Stimulated activated CD4-positive, alpha-beta T cell treated with anti-CD3 and anti-CD28 coated beads, Interleukin-1b, Interleukin-23, amount 100 ng/mL, for 1 hour (primary cell): ENCODE measurements at places on chromosomes 7 and 10.

- no peak for DNase-seq
Observed at GRCh38 chr10:9766762-9767161, 1250.9 kb upstream of the CELF2 start.

- no peak for DNase-seq
Observed at GRCh38 chr10:91745090-91745831, 53.0 kb upstream of the TNKS2 start.

DNA sequence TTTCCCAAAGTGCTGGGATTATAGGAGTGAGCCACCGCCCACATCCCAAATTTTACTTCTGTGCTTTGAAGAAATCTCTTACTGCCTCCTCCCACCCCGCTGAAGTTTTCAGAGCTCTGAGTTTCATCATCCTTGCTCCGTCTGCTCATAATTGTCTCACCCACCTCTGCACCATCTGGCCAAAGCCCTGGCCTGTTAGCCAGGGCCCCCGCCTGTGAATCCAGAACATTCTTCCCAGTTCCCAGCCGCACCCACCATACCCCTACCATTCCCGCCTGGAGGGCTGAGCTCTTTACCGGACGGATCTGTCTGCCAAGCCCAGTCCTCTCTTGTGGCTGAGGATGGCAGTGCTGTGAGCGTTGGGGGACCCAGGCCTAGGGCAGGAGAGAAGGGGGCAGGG is 14.5 kb downstream of the SSC4D start:
- no peak for DNase-seq

DNA sequence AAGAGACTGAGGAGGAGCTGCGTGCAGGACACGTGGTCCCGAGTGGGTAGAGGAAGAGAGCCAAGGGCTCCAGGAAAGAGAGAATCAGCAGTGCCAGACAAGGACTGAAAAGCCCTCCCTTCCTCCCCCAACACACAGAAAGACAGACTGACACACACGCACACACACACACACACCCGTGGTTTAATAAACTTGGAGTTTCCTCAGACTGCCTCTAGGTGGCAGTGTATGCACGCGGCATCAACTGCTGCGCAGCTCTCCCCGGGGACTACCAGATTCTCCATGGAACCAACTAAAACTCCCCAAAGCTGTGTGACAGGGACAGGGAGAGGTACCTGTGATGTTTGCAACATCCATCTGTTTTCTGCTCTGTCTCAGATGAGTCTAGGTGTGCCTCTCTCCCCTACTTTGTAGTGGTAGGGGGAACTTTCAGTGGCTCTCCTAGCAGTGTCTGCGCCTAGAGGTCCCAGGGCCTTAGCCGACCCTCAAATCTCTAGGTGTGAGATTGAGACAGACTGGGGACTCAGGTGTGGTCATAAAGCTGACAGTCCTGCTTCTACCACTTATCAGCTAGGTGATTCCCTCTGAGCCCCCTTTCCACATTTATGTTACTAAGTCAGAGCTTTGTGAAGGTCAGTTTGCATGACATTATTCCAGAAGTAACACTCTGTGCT is 9.3 kb upstream of the TSPAN14 start:
- DNase-seq, result peak; percentile 56

DNA sequence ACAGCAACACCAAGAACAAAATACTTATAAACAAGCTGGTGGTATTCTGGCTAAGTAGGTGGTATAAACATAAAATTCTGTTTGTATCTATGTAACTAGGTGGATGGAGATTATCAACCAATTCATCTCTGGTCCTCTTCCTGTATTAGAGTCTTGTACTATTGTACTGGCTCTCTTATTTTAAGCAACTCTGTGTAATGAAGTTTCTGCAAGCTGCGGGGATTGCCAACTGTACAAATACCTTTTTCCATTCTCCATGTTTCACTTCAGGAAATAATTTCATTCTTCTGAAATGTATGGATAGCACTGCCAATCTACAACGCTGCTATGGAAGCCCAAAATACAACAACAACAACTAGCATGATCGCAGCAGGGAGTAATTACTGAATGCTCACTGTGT is 44.8 kb downstream of the JAZF1 start:
- no peak for DNase-seq

- no peak for DNase-seq
Observed at GRCh38 chr10:79144351-79145173, 75.8 kb downstream of the ZMIZ1 start.

DNA sequence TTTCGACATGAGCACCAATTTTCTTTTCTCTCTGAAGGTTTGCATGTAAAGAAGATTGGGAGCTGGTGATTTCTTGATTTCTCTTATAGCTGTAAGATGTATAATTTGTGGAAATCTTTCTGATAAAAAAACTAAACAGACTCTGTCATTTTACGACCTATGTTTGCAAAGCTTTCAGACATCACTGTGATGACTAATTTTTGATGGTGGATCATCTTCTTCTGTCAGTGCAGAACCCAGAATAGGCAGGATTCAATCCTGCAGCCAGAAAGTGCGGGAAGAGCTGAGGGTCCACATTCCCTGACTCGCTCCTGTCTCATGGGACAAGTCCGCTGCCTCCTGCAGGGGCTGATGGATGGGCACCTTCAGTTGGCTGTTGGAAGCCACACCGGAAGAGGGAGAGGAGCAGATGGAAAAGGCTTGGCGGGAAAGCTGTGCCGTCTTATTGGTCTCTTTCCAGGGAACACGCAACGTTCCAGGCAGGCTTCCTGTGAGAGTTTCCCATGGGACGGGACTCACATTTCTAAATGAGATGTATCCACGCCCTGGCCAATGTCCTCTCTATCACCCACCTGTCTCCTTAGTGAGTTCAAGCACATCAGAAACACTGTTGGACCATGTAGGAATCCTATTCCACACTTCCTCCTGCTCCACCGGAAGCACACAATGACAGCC is 186.9 kb downstream of the PRPF18 start:
- no peak for DNase-seq
